ENCODE measurements at places on chromosomes 2 and 18. TPM values are rescaled to one million over a fixed set of nuclear protein-coding genes. Genes with fewer than 3 reads are reported as not detected.

The CYP27A1 gene
- total RNA-seq = 46.8 TPM

The INHA gene
- total RNA-seq = not detected

The OTX1 gene
- not detected for total RNA-seq

The ME2 gene
- total RNA-seq = 50.0 TPM

The CGREF1 gene
- total RNA-seq = 7.4 TPM

The ALK gene
- total RNA-seq = not detected

The KCNG2 gene
- total RNA-seq = not detected

The ACMSD gene
- total RNA-seq = not detected

The RNU2-63P gene
- not detected for total RNA-seq

The NCKAP1 gene
- total RNA-seq = 120 TPM

The LOXHD1 gene
- 0.12 TPM for total RNA-seq

The TMEM182 gene
- 25.8 TPM for total RNA-seq

The CTLA4 gene
- not detected for total RNA-seq

The CDH7 gene
- total RNA-seq = not detected

The ANKRD29 gene
- total RNA-seq = 0.79 TPM

The EXOC6B gene
- total RNA-seq = 14.1 TPM

The BUB1 gene
- total RNA-seq = 0.17 TPM

The PROKR1 gene
- not detected for total RNA-seq

The FRZB gene
- total RNA-seq = 19.8 TPM

The ADD2 gene
- 1.8 TPM for total RNA-seq

The INPP4A gene
- 19.7 TPM for total RNA-seq

The DPP4 gene
- total RNA-seq = 0.80 TPM

The SERPINB7 gene
- not detected for total RNA-seq

The GNLY gene
- 3.4 TPM for total RNA-seq

The LRATD1 gene
- 3.5 TPM for total RNA-seq

The ANKRD62 gene
- not detected for total RNA-seq

The TP53I3 gene
- total RNA-seq = 2.0 TPM

The ASB18 gene
- total RNA-seq = 1.7 TPM

The G6PC2 gene
- total RNA-seq = not detected

The KIF1A gene
- not detected for total RNA-seq

The OR6B2 gene
- not detected for total RNA-seq

The SEMA4F gene
- 2.4 TPM for total RNA-seq

The ABCG5 gene
- total RNA-seq = not detected

The ERICH2 gene
- total RNA-seq = not detected

The MAL gene
- 0.53 TPM for total RNA-seq

The TSPYL6 gene
- total RNA-seq = not detected

The AQP12A gene
- total RNA-seq = not detected

The DOCK10 gene
- total RNA-seq = 0.54 TPM

The GNAL gene
- 30.8 TPM for total RNA-seq

The SRD5A2 gene
- total RNA-seq = 0.15 TPM

Data from psoas muscle (tissue), 8 donors.